ENCODE measurements at places on chromosomes 12 and 14. TPM values are rescaled to one million over a fixed set of nuclear protein-coding genes. Genes with fewer than 3 reads are reported as not detected.

Gene TMEM229B
- total RNA-seq: 1.3 TPM

Gene FBXW8
- total RNA-seq: 28.7 TPM

Gene MORN3
- total RNA-seq: 0.70 TPM

Gene CABP1
- total RNA-seq: 0.19 TPM

DNA sequence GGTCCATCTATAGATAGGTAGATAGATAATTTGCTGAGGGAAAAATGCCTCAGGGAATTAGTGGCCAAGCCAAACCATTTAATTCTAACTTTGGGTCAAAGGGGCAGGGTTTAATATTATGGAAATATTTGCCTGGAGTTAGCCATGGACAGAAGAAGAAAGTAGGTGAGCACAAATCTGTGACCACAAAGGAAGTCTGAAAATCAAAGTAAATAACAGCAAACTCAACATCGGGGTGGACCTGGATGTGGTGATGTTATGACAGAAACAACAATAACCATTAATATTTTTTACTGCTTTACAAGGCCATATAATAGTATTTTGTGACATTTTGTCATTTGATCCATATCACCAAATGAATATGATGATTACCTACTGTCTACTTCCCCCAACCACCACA, 578.0 kb upstream of the MGAT4C start:
- no peak overlapping the region for H3K4me3 ChIP-seq
- no peak for DNase-seq
- no peaks in the 10 kb centered on the region for H3K36me3 ChIP-seq
- H3K4me1 ChIP-seq: no peaks in the 10 kb centered on the region
- H3K27me3 ChIP-seq: no peaks in the 10 kb centered on the region

GRCh38 chr12:50257236-50258166, 25.8 kb downstream of the LIMA1 start:
- DNase-seq: no peak
- H3K4me3 ChIP-seq: no peak overlapping the region
- no peak overlapping the region for H3K27ac ChIP-seq
- H3K27me3 ChIP-seq: no peaks in the 10 kb centered on the region

DNA sequence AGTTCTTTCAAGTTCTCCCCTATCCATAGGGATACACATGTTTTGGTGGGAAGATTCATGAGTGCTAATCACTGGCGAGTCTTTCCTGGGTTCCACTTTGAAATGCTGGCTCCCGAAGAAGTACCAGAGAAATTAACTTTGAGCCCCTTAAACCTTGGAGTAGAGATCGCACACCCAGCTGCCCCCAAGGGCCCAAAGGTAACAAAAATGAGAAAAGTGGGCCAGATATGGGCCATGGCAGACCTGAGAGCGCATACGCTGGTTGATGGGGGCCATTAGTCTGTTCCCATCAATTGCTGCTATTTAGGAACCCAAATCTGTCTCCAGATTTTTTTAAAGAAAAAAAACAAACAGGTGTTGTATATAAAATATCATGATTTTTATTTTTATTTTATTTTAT, 2.1 kb downstream of the GSTZ1 start:
- no peaks in the 10 kb centered on the region for H3K27me3 ChIP-seq
- no peak for DNase-seq
- no peaks in the 10 kb centered on the region for H3K36me3 ChIP-seq
- peaks cover 21% of the 10 kb centered on the region for H3K4me1 ChIP-seq
- no peak overlapping the region for H3K4me3 ChIP-seq

GRCh38 chr12:47038270-47038748, 41.1 kb upstream of the PCED1B start:
- H3K36me3 ChIP-seq: no peaks in the 10 kb centered on the region
- no peaks in the 10 kb centered on the region for H3K27me3 ChIP-seq
- peak; percentile 59 for DNase-seq
- no peak overlapping the region for H3K4me3 ChIP-seq

DNA sequence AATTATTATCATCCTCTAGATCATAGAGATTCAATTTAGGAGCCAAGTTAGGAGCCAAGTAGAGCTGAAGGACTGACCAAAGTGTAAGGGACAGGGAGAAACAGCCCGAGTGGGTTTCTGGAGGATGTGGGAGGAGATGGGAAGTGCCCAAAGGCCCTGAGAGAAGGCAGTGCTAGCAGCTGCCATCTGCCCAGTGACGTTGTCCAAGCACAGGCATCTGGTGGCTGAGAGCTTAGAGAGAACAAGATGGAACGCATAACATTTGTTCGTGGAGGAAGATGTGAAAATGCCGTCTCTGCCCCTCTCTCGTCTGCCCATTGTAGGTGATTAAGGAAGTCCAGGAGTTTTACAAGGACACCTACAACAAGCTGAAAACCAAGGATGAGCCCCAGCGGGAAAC, 34.7 kb downstream of the CD9 start:
- H3K27ac ChIP-seq: no peak overlapping the region
- H3K4me1 ChIP-seq: peaks cover 21% of the 10 kb centered on the region
- no peak overlapping the region for H3K4me3 ChIP-seq
- H3K36me3 ChIP-seq: peaks cover 5% of the 10 kb centered on the region
- H3K27me3 ChIP-seq: no peaks in the 10 kb centered on the region

GRCh38 chr12:28645891-28646290, 455.6 kb downstream of the CCDC91 start:
- DNase-seq: no peak
- no peak overlapping the region for H3K4me3 ChIP-seq
- no peaks in the 10 kb centered on the region for H3K27me3 ChIP-seq
- H3K27ac ChIP-seq: no peak overlapping the region
- no peaks in the 10 kb centered on the region for H3K4me1 ChIP-seq
- H3K36me3 ChIP-seq: no peaks in the 10 kb centered on the region

DNA sequence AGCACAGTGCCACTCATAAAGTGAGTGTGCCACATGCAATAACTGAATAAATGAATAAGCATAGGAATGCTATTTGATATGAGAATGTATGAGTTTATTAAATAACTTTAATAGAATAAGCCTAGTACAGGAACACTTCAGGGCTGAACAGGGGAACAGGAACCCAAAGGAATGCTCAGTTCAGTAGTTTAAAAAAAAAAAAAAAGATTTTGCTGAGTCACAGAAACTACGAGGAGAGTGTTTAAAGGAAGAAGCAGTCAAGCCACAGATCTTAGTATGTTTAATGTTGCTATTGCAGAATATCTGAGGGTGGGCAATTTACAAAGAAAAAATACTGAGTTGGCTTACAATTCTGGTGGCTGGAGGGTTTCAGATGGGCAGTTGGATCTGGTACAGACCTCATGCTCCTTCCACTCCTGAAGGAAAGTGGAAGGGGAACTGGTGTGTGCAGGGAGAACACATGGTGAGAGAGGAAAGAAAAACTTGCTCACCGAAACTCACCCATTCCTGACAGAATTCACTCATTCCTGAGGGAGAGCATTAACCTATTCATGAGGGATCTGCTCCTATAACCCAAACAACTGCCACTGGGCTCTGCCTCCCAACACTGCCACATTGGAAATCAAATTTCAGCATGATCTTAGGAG, 880.3 kb upstream of the MGAT4C start:
- no peak overlapping the region for H3K27ac ChIP-seq
- no peaks in the 10 kb centered on the region for H3K36me3 ChIP-seq
- no peaks in the 10 kb centered on the region for H3K4me1 ChIP-seq

DNA sequence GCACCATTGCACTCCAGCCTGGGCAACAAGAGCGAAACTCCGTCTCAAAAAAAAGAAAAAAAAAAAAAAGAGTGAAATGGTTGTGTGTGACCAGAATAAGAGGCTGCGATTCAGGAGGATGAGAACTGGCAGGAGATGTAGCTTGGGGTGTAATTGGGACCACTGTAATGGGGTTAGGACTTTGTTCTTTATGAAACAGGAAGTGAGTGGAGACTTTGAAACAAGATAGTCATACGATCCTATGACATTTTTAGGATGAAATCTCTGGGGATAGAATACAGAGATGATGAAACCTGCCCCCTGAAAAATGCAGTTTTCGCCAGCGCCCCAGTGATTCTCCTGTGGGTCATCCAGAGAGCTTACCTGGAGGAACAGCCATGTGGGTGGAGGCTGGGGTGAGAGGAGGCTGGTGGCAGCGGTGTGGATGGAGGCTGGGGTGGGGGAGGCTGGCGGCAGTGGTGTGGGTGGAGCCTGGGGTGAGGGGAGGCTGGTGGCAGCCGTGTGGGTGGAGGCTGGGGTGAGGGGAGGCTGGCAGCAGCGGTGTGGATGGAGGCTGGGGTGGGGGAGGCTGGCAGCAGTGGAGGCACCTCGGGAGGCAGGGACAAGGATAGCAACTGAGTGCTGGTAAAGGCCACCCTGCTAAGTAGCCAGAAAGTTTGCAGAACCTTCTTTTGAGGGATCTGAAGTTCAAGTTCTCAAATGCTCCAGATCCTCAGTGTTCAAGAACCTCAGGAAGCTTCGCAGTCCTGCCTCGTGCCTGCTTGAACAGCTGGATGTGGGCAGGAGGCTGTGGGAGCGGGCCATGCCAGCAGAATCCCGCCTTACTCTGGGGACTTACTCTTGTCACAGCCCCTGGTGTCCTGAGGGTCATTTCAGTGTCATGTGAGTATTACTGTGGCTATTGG, 20.2 kb downstream of the FBXL14 start:
- no peaks in the 10 kb centered on the region for H3K27me3 ChIP-seq
- peaks cover 19% of the 10 kb centered on the region for H3K4me1 ChIP-seq
- H3K4me3 ChIP-seq: no peak overlapping the region
- no peak for DNase-seq
- H3K36me3 ChIP-seq: no peaks in the 10 kb centered on the region
- H3K27ac ChIP-seq: no peak overlapping the region

DNA sequence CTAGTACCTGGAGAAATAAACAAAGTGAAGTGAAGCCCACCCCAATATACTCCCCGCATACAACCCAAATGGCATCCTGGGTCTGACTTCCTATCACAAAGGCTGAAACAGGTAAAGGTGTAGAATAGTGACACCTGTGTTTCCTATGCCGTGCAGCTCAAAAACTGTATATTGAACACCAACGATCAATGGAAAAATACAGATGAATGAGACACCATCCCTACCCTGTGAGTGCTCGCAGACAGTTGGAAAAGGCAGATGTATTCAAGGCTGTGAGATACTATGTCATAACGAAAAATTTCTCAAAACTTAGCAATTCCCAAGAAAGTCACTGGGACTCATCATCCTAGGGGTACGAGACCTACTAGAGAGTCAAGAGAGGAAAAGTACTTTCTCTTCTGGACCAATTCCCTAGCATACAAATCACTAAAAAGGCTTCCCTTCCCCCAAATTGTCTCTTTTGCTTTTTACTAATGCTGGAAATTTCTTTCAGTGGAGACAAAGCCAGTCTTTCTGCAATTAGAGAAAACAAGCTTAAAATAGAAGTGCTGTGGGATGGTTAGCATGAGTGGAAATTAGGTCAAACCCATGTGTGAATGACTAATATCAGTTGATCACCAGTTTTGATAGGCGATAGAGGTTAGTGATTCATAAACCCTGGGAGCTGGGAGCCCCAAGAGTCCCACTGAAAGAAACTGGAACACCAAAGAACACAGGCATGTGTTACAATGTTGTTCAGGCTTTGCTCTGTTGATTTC, 249.7 kb downstream of the SPTSSA start:
- peak; percentile 76 for DNase-seq
- no peaks in the 10 kb centered on the region for H3K27me3 ChIP-seq
- H3K27ac ChIP-seq: peak overlapping the region; percentile 20
- H3K36me3 ChIP-seq: no peaks in the 10 kb centered on the region
- H3K4me1 ChIP-seq: peaks cover 10% of the 10 kb centered on the region

DNA sequence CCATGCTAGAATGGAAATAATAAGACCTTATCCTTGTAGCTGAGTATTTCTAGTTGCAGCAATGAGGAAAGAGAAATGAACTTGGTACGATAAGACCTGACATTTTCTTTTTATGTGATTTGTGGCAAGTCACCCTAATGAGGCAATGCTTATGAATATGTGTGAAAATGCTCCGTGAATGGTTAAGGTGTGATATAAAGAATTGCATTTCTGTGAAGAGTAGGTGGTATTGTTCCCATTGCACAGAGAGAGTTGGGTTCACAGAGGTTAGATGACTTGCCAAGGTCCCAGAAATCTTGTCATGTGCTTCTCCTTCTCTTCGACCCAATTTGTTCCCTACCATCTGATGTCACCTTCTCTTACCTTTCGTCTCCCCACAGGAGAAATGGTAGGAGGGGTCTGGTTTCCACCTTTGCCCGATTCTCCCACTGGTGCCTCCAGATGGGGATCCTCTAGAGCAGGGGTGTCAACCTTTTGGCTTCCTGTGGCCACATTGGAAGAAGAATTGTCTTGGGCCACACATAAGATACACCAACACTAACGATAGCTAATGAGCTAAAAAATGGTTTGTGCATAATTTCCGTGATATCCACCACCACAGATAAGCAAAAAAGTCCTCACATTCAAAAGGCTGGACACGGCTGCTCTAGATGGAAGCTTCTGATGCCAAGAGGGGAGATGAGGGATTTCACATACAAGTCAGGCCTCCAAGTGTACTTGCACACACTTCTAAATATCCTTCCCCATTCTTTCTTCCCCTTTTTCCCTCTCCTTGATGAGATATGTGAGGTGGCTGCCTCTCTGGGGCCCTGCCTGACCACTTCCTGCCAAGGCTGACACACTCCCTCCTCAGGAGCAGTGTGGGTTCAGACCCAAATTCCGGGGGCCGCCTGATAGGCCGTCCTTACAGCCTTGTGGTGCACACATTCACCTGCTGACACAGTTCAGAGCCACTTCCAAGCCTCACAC, 96.1 kb downstream of the PLXNC1 start:
- H3K4me3 ChIP-seq: no peak overlapping the region
- H3K27me3 ChIP-seq: peaks cover 26% of the 10 kb centered on the region
- H3K27ac ChIP-seq: no peak overlapping the region
- no peaks in the 10 kb centered on the region for H3K4me1 ChIP-seq

DNA sequence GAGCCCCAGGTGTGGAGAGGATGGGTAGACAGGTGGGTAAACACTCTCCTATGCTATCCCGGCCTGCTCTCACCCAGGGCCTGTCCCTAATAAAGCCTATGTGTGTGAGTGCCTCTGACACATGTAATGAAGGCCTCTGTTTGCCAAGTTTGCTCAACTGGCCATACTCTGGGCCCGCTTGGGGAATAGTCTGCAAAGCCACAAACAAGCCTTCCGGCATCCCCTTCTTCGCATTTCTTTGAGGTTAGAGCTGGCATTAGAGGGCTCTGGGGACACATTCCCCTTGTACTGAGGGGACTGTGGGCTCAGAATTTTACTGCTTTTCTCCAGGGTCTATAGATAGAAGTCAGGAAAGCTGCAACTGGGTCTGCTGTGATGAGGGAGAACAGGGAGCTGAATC, 240.5 kb downstream of the C12orf75 start:
- H3K27ac ChIP-seq: no peak overlapping the region
- DNase-seq: no peak
- no peaks in the 10 kb centered on the region for H3K4me1 ChIP-seq

GRCh38 chr14:89617481-89618329, 200.7 kb upstream of the FOXN3 start:
- H3K27me3 ChIP-seq: no peaks in the 10 kb centered on the region
- peak; percentile 66 for DNase-seq
- no peaks in the 10 kb centered on the region for H3K36me3 ChIP-seq
- H3K27ac ChIP-seq: peak overlapping the region; percentile 91

- peak overlapping the region; percentile 99 for H3K27ac ChIP-seq
- H3K36me3 ChIP-seq: peaks cover 3% of the 10 kb centered on the region
- no peaks in the 10 kb centered on the region for H3K27me3 ChIP-seq
- peaks cover 25% of the 10 kb centered on the region for H3K4me1 ChIP-seq
- DNase-seq: peak; percentile 86
These were observed 668 bp downstream of the TRIP11 start for GRCh38 chr14:92039063-92039718.

All from astrocyte (in vitro differentiated cells and primary cell).